ENCODE measurements at places on chromosomes 16 and 17.
A peak's percentile ranks its signal among the peaks of the same experiment; 100 is the strongest.

GRCh38 chr17:17235212-17236174 lies 1.5 kb downstream of the FLCN start:
- no peak for DNase-seq

- DNase-seq: peak; percentile 36
Observed at GRCh38 chr17:82973456-82974135, 105.8 kb upstream of the METRNL start.

DNA sequence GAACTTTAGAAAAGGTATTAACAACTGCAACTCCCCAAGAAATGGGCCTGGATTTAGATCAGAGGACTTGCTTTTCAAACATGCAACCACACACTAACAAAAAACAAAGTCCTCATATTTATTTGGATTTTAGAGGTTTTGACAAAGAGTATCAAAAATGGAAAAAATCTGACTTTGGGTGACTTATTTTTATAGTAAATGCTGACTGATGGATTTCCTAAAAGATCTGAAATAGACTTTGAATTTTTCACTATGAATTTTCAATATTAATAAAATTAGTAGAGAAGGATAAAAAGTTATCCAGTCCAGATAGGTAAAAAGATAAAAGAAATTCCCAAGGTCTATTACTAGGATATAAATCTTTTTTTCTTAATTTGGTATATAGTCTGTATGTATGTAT lies 253.5 kb downstream of the KCNJ2 start:
- DNase-seq: no peak

- no peak for DNase-seq
Observed at GRCh38 chr17:57400648-57401047, 144.3 kb downstream of the MSI2 start.

GRCh38 chr16:81786321-81786720 lies 7.2 kb downstream of the PLCG2 start:
- no peak for DNase-seq

DNA sequence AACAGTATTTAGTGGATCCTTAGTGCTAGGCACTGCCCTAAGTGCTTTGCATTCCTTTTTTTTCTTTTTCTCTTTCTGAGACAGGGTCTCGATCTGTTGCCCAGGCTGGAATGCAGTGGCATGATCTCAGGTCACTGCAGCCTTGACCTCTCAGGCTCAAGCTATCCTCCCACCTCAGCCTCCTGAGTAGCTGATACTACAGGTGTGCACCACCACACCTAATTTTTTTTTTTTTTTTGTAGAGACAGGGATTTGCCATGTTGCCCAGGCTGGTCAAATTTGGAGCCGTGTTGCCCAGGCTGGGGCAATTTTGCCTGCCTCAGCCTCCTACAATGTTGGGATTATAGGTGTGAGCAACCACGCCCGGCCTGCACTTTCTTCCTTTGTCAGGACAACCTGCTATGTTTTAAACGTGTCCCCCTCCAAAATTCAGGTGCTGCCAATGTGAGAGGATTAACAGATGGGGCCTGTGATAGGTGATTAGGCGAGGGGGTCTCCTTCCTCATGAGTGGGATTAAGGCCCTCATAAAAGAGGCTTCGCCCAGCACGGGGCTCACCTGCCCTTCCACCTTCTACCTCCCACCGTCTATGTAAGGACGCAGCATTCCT lies 5.4 kb downstream of the NQO1 start:
- DNase-seq: no peak

DNA sequence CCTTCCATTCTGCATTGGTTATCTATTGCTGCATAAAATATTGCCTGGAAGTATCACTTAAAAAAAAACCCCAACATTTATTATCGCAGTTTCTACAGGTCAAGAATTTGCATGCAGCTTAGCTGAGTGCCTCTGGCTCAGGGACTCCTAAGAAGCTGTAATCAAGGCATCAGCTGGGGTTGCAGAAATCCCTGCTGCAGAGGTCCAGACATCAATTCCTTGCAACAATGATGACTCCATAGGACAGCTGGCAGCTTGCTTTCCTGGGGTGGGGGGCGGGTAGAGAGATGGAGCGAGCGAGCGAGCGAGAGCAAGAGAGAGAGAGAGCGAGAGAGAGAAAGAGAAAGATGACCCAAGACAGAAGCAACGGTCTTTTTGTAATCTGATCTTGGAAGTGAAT lies 308.1 kb downstream of the HAPSTR1 start:
- DNase-seq: no peak

- DNase-seq: no peak
Observed at GRCh38 chr16:30903002-30903401, 6.6 kb downstream of the CTF1 start.

GRCh38 chr17:4679658-4680057 lies 24.3 kb downstream of the PELP1 start:
- no peak for DNase-seq

GRCh38 chr17:32659419-32659842 lies 172.6 kb downstream of the CDK5R1 start:
- peak; percentile 88 for DNase-seq

- DNase-seq: no peak
Observed at GRCh38 chr17:19275457-19276127, 38.4 kb downstream of the EPN2 start.

- peak; percentile 69 for DNase-seq
Observed at GRCh38 chr16:11949527-11949926, 7.7 kb upstream of the NPIPB2 start.

DNA sequence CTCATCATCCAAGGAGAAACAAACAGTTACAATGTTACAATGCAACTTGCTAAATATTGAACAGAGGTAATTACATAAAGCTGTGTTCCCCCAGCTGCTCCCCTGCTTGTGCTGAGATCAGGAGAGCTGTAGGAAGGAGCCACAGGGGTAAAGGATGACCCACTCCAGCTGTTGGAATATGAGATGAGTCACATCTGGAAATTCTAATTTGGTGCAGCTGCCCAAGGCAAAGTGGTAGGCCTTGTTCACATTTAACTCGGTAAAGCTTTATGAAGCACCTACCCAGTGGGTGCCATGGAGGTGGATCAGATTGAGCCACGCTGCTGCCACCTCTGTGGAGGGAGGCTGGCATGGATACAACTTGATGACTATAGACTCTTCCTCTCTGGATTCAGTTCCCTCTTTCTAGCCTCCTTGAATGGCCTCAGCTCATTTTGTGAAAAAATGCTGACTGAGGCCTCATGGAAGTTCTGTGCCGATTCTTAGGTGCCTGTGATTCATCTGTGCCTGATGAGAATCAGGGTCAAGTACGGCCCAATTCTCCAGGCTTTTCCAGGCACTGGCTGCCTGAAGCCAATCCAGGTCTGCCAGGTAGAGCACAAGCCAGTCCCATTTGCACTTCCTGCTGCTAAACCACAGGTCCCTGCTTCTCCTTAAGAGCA lies 7.4 kb downstream of the ZNF689 start:
- no peak for DNase-seq

DNA sequence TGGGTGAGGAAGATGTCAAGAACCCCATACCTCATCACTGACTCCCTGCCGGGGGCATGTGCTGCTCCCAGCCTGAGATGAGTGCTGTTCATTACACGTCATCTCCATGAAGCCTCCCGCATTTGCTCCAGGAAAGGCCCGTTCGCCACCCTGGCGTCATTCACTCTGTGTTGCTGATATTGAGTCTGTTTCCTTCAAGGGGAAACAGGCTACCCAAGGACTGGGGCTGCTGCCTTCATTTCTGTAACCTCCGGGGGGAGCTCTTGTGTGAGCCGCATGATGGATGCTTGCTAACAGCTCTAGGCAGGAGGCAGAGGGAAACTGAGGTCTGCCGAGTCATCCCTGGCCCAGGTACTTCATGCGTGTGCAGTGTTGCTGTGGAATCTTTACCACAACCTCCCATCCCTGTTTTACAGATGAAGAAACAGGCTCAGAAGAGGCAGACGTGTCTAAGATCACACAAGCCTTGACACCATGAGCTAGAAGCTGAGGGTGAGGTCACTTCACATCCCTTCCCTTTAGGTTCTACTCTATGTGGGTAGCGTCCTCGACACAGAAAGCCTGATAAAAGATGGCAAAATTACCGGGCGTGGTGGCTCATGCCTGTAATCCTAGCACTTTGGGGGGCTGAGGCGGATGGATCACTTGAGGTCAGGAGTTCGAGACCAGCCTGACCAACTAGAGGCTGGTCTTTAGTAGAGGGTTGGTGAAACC lies 3.5 kb upstream of the ARMC5 start:
- DNase-seq: peak; percentile 25

DNA sequence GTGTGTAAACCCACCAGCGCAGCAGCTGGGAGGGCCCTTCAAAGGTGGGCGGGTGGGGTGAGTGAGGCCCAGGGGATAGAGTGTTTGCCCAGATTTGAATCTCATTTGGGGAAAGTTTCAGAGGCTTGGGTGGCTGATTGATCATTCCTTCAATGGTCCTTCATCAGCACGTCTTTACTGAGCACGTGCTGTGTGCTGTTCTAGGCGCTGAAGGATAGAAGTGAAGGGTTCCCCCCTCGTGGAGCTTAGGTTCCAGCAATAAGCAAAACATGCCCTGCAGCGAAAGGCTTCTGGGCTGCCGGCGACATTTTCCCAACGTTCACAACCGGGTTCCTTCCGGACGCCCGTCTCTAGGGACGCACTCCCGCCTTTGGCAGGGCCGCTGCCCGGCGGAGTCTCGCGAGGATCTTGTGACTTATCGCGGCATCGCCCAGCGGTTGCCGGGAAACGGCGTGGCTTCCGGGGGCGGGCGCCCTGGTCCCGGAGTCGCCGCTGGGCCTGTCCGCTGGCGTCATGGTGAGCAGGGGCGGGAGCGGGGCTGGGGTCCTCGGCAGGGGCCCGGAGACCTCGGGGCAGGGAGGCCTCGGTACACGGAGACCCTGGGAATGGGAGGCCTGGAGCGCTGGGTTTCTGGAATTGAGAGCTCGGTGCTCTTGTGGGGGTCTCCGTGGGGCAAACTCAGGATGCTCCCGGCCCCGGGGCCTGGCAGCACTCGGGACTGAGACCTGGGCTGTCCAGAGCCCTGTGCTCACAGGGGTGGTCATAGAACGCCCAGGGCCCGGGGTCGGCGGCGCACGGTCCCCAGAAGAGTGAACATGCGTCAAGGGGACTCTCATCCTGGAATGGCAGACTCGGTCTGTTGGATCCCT lies 3.2 kb upstream of the DBNDD1 start:
- peak; percentile 96 for DNase-seq

DNA sequence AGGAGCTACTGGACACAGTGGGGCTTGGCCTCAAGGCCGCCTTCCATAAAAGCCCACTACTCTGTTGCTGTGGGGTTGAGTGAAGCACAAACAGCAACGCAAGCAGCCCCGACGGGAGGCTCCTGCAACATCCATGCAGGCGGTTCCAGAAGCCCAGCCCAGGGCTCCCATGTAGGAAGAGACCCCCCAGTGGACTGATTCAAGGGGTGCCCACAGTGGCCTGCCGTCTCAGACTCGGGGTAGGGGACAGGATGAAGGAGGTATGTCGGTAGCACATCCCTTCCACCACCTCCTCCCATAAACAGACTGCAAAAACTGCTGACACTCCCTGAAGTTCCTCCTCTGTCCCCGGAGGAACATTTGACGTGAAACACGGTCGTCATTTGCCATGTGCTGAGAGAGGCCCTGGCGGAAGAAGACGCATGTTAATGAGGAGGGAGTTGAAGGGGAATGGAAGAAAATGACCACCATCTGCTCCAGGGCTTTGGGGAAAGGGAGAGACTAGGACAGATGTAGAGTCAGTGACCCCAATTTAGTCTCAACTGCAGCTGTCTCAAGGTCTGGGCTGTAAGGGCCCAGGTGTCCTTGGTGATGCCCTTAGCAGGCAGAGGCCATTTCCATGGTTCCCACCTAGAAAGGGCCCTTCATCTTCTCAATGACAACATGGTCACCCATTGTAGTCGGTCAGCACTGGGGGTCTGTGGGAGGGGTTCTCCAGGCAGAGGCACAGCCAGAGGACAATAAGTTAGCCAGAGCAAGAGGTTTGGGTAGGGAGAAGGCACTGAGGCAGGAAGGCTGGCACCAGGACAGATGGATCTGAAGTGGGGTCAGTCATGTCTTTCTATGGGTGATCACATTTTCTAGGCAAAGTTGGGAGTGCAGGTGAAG lies 200.6 kb downstream of the CPPED1 start:
- no peak for DNase-seq

DNA sequence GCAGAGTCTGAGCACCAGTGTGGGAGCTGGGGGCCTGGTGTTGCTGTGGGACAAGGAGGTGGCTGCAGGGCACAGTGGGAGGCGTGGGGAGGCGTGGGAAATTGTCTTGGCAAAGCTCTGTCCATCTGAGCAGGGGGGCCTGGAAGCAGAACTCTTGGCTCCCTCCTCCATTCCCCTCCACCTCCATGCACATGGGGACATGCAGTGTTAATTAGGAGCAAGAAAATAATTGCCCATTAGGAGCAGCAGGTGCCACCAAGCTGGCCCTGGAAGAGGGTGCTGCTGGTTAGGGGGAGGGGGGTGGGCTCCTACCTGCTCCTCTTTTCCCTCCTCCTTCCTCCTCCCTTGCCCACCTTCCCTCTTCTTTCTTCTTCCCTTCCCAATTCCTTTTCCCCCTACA lies 4.5 kb downstream of the TTYH2 start:
- no peak for DNase-seq

- no peak for DNase-seq
Observed at GRCh38 chr17:56817066-56817465, 16.7 kb downstream of the C17orf67 start.

- DNase-seq: no peak
Observed at GRCh38 chr16:67249178-67250044, 632 bp downstream of the SLC9A5 start.

- DNase-seq: no peak
Observed at GRCh38 chr17:52154466-52154865, 4.0 kb downstream of the CA10 start.

- no peak for DNase-seq
Observed at GRCh38 chr17:16371742-16372141, 9.1 kb upstream of the UBB start.

DNA sequence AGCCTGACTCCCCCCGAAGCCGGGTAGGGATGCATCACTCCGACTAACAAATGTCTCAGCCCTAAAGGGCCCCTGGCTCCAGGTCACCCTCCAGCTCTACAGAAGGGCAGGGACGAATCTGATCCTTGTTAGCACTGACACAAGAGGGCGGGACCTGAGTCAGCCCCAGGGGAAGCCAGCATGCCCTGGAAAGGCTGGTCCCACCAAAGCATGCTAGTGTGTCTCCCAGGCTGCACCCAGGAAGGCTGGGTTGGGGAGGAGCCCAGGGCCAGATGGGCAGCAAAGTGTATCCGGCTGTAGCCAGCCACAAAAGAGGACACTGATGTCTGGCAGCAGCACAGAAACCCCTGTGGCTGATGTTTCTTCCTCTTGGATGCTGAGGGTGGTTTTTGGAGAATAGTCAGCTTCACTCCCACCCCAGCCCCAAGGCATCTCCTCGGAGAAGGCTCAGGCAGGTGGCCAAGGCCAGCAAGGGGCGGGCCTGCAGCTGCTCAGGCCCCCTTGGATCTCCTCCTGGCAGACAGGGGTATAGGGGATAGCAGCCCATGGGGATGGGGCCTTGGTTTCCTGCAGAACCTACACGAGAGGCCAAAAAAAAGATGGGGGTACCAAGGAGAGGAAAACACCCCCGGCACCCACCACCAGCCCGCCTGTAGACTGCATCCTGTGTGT lies 11.0 kb downstream of the NATD1 start:
- no peak for DNase-seq

All from D341Med (cell line).